ENCODE measurements at places on chromosomes 3 and 15.

DNA sequence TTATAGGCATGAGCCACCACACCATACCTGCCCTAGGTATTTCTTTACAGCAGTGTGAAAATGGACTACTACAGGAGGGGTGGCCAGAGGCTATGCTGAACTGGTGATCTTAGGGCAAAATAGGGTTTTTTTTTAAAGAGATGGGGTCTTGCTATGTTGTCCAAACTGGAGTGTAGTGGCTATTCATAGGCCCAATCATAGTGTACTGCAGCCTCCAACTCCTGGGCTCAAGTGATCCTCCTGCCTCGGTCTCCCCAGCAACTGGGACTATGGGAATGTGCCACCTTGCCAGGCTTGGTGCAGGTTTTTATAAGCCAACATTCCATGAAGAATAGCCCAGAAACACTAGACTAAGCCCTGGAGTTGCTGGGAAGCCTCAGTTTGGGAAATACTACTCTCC is 28.6 kb upstream of the TSC22D2 start:
- no peak for DNase-seq

DNA sequence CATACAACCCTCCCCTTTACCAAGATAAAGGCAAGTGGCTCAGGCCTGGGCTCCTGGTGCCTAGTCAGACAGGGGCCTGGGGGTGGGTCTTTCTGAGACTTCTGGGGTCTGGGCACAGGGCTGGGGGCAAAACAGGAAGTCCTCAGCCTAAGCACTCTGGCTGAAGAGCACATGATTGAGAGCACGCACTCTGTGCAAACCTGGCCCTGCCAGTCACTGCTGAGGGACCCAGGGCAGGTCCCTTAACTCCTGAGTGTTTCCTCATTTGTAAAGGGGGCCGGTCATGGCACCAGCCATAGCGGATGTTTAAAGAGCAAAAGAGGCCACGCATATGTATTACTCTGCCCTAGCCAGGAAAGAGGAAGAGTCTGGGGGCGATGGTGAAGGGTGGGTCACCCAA is 16.0 kb downstream of the TKT start:
- DNase-seq: no peak

GRCh38 chr3:24296441-24297205 is 198.0 kb downstream of the THRB start:
- DNase-seq: no peak

DNA sequence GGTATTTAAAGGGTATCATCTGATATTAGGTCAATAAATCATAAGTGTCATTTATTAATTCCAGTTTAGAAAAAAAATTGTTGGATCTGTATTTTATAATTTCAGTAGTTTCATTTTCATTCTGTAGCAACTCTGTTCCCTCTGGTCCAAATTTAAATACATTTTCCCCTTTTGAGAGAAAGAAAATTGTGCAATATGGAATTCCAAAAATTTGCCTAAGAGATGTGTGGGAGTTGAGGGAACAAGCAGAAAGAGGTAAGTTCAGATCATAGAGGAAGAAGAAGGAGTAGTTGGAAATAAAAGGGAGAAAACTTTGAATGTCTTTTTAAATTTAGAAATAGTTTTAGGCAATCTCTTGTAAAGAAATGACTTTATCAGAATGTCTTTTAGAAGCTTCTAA is 48.9 kb upstream of the MME start:
- DNase-seq: no peak

Data from stimulated activated CD4-positive, alpha-beta T cell treated with anti-CD3 and anti-CD28 coated beads, Interleukin-1b, Interleukin-23, amount 100 ng/mL, for 1 hour (primary cell).